Karpas-422 (cell line): ENCODE measurements at places on chromosomes 12 and 14.

GRCh38 chr14:34536951-34537676 is 2.4 kb downstream of the EAPP start:
- no peak for DNase-seq

DNA sequence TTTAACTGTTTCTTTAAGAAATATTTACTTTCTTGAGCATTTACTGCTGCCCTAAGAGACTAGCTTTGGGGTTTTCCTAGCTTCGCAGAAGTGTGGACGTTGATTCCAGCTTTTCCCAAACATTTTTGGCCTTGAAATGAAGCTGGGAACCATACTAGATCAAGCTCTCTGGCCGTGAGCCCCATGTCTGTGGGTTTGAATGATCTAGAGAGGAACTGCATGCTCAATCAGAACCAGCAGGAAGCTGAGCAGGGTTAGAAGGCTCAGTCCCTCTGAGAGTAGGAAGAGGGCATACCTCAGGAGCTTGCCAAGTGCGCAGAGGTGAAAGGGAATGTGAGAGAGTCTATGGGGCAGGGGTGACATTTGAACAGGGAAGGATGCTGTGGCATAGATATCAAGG is 292.1 kb downstream of the CACNA1C start:
- no peak for DNase-seq

GRCh38 chr12:46260913-46261476 is 7.8 kb downstream of the SLC38A1 start:
- DNase-seq = no peak

DNA sequence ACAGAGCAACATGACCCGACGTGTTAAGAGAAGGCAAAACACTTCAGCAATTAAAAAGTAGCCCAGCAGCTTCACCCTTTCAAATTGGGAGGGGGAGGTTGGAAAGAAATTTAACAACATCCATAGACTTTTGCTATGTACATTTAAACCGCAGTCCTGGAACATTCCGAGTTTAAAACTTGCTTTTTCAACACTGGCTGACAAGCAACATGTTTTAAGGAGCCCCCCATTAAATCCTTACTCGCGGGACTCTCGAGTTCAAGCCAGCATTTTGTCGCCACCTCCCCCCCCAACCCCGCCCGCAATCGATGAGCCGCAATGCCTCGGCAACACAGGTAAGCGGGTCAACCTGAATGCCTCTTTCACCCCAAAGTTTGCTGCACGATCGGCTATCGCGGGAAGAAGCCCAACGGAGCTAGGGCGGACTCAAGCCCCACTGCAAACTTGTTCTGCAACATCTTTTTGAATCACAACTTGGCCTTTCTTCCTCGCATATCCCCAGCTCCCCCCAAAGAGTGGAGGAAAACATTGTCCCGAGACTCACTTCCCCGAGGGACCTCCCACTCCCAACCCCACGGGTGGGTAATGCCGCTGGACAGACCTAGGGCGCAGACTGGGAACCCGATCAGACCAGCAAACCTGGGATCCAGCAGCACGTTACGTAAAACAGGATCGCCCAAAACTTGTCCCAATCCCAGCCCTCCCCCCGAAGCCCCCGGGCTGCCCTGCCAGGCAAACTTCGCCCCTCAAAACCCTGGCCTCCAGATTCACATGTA is 777 bp downstream of the ZFP36L1 start:
- peak; percentile 81 for DNase-seq

DNA sequence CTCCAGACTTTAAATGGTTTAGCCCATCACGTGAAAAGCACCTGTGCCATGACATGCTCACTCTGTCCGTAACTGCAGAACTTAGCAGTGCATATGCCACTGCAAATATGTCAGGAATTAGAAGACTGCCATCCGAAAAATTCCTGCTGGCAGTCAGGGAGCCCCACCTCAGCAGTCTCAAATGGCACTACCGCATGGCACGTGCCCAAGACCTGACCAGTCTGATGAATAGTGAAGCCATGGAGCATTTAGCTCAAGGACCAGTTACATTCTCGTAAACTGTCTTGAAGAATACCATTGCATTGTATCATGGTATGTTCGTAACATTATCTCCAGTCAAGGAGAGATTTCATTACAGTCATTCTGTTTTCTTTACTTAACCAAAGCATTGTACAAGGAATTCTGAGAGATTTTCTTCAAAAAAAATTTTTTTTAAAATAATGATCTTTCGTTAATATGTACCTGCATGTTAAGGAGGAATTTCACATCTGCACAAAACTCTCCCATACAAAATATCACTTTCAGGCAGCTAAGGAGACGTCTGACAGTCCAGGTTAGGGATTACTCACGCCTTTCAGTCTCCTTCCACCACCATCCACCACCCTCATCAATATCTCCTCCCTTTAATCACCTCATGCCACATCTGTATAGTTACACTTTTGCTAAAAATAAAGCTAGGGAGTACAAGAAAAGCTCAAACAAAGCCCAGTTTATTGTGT is 138.5 kb downstream of the ANO2 start:
- DNase-seq = no peak

DNA sequence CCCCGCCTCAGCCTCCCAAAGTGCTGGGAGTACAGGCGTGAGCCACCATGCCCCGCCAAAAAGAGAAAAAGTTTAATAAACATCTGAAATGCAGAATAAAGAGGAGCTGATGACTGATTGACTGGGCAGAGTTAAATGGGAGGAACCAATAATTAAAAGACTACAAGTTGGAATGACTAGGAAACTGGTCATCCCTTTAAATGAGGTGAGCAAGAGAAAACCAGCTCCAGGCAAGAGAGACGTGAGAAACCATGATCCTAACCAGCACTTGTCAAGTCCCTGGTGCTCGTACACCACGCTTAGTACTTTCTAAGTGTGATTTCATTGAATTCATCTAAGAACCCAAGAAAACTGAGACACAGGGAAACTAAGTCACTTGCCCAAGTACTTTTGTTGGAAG is 47.9 kb downstream of the MAP1LC3B2 start:
- DNase-seq = no peak

- no peak for DNase-seq
Observed at GRCh38 chr14:50524060-50524459, 8.3 kb downstream of the MAP4K5 start.

DNA sequence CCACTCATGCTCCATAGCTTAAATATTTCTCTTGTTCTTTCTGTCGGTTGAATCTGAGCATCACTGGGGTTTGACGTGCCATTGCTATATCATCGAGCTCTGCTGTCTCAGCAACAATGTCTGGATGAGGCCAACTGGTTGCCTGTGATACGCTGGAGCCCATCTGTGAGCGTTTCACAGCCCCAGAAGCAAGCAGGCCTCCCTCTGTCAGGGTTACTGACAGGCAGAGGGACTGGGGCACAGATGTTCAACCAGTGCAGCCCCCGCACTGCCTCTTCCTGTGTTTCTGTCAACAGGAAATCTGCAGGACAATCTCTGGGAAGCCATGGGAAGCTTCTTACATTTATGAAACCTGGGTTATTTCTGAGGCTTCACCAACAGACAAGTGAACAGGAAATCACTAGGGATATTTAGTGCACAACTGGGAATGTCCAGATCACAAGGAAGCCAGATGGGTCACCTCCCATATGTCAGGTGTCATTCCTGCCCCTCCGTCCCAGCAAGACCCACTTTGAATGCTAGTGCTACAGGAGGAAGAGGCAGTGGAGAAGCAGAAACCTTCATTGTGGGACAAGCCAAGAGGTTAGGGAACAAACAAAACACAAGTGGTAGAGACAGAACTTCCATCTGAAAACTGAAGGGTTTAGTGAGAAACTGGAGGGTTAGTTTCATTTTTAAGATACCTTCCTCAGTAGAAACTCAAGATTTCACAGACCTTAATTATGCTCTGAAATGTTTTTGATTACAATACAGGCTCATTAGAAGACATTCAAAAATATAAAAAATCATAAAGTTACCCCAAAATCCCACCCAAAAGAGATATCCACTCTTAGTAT is 24.1 kb downstream of the DMAC2L start:
- DNase-seq = no peak

GRCh38 chr14:76337635-76338545 is 38.0 kb upstream of the ESRRB start:
- no peak for DNase-seq

- DNase-seq = no peak
Observed at GRCh38 chr14:24179961-24180796, 8.3 kb downstream of the REC8 start.

- peak; percentile 46 for DNase-seq
Observed at GRCh38 chr12:96073346-96074330, 38.3 kb upstream of the LTA4H start.

- DNase-seq = no peak
Observed at GRCh38 chr14:96445844-96446710, 54.1 kb downstream of the AK7 start.

DNA sequence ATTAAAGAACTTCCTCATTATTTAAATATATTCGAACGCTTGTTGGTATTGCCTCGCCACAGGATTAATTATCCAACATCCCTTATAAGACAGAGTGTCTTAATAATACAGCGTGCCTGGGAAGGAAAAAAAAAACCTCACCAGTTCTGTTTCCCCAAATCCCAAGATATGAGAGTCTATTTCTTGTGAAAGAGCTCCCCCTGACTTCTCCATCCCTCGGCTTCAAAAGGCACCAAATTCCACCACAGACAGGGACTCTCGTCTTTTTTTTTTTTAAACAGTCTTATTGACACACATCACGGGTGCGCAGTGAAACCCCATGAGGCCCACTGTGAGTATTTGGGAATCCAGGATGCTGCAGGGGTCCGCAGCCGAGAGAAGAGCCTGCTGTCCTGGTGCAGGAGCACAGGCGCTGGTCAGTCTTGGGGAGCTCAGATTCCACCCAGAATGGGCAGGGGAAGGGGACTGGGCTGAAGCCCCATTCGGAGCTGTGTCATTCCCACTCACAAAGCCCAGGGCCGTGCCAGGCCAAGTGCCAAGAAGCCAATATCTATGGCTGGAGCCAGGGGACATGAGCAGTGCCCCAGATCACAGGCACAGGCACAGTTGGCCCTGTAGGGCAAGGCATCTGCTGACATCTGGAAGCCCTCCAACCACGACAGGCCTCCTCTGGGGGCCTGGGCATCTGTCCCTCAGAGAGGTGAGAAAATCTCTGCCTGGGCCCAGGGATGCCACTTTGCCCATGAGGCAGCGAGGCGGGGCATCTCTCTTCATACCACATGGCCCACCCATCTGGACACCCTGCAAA is 71.9 kb downstream of the BCL11B start:
- no peak for DNase-seq

- peak; percentile 96 for DNase-seq
Observed at GRCh38 chr14:23071244-23071920, 14.1 kb upstream of the CDH24 start.

- DNase-seq = no peak
Observed at GRCh38 chr14:81068176-81068782, 112.9 kb downstream of the TSHR start.
